ENCODE measurements at places on chromosomes 3 and 15.

DNA sequence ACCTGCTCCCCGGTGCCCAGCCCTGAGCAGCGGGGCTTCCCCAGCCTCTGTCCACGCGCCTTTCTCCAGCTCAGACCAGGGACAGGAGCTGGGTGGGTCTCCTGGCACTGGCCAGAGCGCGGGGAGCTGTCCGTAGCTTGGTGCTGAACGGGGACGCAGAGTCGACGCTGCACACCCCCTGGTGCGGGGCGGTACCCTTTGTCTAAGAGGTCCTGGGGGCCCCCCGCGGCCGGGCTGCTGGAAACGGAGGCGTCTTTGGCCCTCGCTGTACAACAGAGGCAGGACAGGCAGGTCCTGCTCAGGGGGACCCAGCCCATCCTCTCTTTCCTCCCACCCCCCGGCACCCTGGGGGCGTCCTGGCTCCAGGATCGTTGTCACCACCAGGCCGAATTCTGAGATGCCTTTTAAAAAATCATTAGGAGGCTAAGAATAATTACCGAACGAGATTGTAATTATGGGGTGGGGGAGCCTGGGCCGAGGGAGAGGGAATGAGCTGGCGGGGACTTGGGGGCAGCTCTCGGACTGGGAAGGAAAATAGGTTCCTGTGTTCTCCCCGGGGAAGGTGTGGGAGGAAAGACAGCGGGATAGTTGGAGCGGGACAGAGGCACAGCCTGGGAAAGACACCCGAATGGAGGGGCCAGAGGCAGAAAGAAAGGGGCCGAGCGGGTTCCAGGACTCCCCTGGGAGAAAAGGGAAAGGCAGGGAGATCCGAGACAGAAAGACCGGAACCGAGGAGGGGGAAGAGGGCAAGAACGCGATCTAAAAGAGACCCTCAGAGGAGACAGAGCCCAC is 4.1 kb upstream of the SKOR1 start:
- no peak for DNase-seq

DNA sequence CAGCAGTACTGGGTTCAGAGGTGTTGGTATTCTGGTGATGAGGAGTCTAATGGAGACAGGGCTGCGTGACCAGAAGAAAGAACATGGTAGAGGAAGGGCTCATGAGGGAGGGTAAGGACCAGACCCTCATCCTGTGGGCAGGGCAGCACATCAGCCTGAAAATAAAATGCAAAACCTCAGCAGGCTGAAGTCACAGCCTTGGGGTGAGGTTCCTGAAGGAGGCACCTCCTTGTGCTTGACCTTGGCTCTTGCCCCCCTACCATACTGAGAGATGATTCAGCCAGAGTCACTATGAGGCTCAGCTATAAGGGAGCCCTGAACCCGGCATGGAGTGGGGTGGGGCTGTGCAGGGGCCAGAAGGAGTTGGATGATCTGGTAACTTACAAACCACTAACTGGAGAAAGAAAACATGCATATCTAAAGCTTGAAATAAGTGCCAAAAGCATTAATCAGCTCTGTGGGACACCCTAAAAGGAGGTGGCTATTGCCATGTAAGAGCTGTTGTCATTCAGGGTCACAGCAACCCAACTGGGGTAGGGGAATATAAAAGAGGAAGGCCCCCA is 60.2 kb downstream of the CORO2B start:
- no peak for DNase-seq

DNA sequence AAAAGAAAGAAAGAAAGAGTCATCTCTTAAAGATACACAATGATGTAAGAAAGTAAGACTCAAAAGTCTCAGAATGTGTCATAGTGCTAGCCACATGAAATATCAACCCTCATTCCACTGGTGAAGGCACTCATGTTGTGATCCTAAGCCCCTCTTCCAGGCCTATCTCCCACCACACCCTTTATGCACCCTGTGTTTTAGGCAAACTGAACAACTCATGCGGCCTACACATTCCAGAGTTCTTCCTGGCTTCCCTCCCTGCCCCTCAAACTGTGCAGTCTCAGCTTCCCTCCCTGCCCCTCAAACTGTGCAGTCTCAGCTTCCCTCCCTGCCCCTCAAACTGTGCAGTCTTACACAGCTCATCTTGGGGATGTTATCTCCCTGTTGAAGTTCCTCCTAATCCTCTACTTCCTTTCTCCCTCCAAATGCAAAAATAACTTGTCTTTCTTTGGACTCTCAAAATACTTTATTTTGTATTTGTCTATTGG is 69.0 kb upstream of the FNDC3B start:
- no peak for DNase-seq

DNA sequence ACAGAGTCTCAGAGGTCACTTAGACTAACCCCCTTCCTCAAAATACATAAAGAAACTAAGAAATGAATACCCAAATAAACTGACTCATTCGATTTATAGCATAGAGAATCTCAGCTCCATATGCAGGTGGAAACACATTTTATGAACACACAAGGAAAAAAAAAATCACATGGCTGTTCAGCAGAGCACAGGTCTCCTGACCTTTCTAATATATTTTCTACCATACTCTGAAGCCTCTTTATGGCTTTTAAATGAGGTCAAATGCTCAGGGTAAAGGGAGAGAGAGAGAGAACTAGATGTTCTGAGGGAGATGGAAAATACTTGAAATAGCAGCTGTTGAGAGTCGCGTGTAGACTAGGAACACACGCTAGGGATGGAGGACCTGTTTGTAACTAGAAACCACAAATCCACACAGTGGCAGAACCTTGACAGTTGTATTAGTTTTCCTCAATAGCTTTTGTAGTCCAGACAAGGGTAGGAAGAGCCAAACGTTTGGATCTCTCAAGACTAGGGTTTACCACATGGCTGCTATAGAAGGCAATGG is 165.3 kb downstream of the FMN1 start:
- DNase-seq = no peak

- no peak for DNase-seq
Measured at GRCh38 chr3:88467191-88467590, 317.4 kb downstream of the C3orf38 start.

- DNase-seq = no peak
Measured at GRCh38 chr15:66965201-66965900, 100.1 kb upstream of the SMAD3 start.

DNA sequence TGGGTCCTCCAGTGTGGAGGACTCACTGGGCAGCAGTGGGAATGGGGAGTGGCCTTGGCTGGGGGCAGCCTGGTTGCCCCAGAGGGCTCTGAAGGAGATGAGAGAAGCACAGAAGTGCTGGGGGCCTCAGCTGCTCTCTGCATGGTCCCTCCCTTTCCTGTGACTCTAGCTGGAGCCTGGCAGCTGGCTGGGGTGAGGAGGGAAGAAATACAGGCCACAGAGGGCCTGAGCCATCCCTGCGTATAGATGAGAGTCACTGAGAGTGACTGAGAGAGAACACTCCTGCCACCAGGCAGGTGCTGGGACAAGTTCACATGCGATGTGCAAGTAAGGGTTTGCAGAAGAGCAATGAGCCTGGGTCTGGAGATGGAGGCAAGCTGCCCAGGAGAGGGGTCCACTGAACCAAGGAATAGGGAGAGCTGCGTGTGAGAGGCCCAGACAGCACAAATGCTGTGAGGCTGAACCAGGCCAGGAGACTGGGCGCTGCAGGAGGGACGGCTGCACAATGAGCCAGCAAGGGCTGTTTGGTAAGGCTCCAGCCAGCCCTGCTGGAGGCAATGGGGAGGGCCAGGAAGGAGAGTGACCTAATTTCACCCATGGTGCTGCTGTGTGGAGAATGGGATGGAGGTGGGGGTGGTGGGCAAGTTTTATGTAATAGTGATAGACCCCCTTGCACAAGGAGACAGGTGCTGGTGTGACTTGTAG is 87.2 kb downstream of the CLSTN2 start:
- DNase-seq = no peak

DNA sequence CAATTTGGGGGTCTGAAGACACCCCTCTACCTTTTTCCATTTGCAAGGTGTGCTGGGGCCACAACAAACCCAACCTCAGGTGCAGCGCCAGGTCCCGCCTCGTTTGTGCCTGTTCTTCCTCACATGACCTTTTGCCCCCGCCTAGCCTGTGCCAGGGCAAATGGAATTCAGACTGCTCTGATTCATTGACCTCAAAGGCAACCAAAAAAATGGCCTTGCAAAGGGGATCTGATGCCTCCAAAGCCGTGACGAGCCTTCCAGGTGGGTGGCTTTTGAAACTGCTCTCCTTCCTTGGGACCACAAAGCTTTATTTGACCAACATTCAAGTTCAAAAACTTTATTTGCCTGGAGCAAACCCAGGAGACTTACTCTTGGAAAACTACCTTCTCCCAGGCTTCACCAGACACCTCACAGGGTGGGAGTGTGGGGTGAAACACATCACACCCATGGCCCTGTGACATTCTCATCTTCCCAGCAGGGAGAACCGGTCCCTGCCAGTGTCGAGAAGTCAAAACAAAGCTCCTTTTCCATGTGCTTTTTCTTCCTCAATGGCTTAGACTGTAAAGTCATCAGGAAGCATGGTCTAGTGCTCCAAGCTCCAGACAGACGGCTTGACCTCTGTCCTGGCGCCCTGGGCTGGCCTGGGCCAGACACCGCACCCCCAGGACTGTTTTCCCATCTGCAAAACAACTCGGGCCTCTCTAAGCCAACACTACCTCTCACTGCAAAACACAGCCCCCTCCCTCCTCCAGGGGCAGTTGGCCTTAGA is 103.9 kb upstream of the HES1 start:
- DNase-seq = no peak

DNA sequence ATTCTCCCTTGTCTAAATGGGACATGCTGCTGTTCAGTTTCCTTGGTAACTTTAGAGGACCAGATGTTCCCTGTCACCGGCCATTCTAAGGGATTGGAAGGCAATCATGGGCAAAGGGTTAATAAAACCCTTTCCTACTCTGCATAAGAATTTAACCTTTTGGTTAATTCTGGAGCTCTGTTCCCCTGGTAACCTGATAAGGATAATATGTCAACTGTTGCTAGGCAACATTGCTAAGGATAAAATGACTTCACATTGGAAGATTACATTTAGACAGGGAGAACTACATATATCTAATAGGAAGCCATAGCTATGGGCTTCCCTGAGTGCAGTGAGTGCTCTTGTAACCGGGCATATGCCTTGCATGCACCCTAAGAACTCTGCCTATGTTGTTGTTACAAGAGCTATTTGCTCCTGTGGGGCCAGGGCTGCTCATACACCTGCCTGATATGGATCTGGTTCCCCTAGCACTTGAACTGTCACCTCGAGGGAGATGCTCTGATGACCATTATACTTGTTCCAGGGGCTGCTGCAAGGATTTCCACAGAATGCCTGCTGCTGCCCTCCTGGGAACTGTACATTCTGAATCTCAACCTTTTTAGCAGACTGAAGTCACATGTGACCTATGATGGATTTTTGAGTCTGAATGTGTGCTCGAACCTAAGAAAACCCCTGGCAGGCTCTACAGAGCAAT is 326.3 kb upstream of the PDZRN3 start:
- DNase-seq = no peak
